Fibroblast of villous mesenchyme (primary cell): ENCODE measurements at places on chromosomes 11 and 22. TPM values are rescaled to one million over a fixed set of nuclear protein-coding genes. Genes with fewer than 3 reads are reported as not detected.

DNA sequence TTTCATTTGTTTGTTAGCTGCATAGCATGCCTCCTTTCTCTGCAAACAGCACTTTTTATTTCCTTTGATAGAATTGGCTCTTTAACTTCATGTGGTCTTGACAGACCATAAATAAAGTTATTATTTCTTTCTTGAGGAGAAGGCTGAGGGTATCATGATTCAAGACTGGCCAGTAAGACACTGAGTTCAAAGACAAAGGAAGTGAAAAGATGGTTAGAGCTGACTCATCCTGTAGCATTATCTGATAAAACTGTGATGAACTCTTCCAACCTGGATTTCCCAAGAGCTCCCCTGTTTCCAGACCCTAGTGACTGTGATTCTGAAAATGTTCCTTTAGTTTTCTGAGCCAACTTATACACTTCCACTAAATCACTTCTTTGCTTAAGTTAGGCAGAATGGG is 179.3 kb upstream of the FAT3 start:
- DNase-seq = no peak

DNA sequence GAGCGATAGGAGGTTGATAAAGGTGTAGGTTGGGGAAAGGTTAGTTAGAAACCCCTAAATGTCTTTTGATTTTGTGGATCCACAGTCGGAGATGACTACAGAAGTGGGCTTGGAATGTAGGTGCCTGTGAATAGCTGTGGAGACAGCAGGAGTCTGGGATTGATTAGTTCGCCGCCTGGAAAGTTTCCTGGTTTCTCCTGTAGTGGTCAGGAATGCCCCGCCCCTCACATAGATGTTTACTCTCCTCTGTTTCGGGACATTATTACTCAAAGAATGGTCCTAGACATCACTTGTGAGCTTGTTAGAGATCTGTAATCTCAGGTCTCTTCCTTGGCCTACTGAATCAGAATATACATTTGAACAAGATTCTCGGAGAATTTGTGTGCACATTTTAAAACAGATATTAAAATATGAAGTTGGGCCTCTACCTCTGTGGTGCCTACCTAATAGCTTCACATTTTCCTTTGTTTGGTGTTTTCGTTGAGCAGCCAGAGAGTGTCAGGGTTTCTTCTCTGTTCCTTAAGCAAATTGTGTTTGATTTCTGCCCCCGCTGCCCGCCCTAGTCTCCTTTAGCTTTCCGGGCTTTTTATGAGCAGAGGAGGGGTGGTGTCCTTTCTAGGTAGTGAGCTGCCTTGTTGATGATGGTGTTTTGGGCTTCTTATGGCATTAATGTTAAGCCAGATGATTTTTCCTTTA is 89.4 kb downstream of the PPP6R3 start:
- no peak for DNase-seq

- peak; percentile 77 for DNase-seq
These were observed at the start of gene VWA5A for GRCh38 chr11:124114942-124115781. Gene VWA5A (plus strand): TSS chr11:124115450. CDS start chr11:124117512, 2,062 bp downstream.

The OR6T1 gene
- total RNA-seq = not detected in 2 replicates

The SLC37A2 gene
- total RNA-seq = 0.97 and 1.7 TPM in 2 replicates

The SF3B2 gene
- 130 and 151 TPM in 2 replicates for total RNA-seq

GRCh38 chr11:101748572-101749344 is 165.0 kb upstream of the TRPC6 start:
- DNase-seq = peak; percentile 3

The UCP2 gene
- total RNA-seq = 2.6 and 6.1 TPM in 2 replicates

DNA sequence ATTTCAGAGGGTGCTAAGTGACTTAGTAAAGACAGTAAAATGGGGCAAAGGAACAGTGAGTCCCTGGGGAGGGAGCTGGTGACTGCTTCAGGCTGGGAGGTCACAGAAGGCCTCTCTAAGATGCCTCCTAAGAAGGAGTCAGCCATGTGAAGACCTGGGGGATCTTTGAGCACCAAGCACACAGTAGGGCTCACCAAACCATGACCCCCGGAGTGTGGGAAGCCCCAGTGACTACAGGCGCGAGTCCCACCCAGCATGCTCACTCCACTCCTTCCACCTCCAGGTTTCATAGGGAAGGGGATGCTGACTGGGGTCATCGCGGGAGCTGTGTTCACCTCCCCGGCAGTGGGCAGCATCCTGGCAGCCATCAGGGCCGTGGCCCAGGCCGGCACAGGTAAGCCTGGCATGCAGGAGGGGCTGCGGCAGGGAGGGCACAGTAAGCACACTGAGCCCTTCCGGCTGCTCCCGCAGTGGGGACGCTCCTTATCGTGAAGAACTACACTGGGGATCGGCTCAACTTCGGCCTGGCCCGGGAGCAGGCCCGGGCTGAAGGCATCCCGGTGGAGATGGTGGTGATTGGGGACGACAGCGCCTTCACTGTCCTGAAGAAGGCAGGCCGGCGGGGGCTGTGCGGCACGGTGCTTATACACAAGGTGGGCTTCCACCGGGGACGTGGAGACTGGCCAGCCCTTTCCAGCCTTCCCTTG is 5.9 kb downstream of the TKFC start:
- no peak for DNase-seq

The SCGB1A1 gene
- total RNA-seq = not detected in 2 replicates
